ENCODE measurements at places on chromosomes 2 and 18. TPM values are rescaled to one million over a fixed set of nuclear protein-coding genes. Genes with fewer than 3 reads are reported as not detected.

The DNAH6 gene
- 9.3 TPM for total RNA-seq

The FLACC1 gene
- 2.3 TPM for total RNA-seq

The UGT1A6 gene
- 3.3 TPM for total RNA-seq

The AP1S3 gene
- 38.4 TPM for total RNA-seq

The CTNNA2 gene
- total RNA-seq: 0.13 TPM

The TBR1 gene
- not detected for total RNA-seq

The IL18R1 gene
- 3.9 TPM for total RNA-seq

DNA sequence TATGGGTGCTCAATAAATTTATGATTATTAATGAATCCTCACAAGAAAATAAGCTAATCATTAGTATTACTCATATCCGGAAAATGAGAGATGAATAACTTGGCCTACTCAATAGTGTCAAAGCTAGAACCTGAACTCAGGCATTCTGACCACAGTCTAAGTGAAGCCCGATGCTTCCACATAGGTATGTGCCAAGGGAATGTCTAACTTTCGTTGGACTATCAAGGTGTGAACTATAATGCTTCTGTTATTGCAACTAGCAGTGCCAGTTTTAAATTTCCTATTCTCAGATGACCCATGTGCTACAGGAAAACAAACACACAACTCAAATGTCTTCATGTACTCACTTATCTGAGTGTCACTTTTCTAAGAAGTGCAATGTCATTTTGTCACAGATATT is 1.8 kb downstream of the BARD1 start:
- peak overlapping the region; percentile 92 for H3K27ac ChIP-seq
- no peak for DNase-seq
- no peaks in the 10 kb centered on the region for H3K27me3 ChIP-seq
- H3K4me1 ChIP-seq: peaks cover 6% of the 10 kb centered on the region
- no peaks in the 10 kb centered on the region for H3K36me3 ChIP-seq

GRCh38 chr2:26580751-26581150 is 60.4 kb downstream of the CIB4 start:
- no peaks in the 10 kb centered on the region for H3K4me1 ChIP-seq
- H3K27me3 ChIP-seq: no peaks in the 10 kb centered on the region
- no peak overlapping the region for H3K4me3 ChIP-seq
- no peaks in the 10 kb centered on the region for H3K36me3 ChIP-seq

DNA sequence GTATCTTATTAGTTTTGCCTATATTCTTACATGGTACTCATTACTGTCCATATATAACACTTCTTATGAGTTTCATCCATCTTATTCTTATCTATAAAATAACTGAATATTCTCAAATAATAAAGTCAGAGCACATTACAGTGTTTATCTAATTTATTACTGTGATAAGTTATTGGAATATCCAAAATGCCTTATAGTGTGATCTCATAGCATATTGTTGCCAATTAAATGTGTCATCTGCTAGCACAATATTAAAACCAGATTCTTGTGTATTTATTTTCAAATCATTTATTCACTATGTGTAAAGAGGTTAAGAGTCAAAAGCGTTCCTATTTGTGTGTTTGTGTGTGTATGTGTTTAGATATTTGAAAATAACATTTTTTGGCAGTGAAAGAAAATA is 151.9 kb downstream of the WDR7 start:
- no peak overlapping the region for H3K27ac ChIP-seq
- H3K4me3 ChIP-seq: no peak overlapping the region
- DNase-seq: no peak
- H3K4me1 ChIP-seq: no peaks in the 10 kb centered on the region
- H3K36me3 ChIP-seq: no peaks in the 10 kb centered on the region

DNA sequence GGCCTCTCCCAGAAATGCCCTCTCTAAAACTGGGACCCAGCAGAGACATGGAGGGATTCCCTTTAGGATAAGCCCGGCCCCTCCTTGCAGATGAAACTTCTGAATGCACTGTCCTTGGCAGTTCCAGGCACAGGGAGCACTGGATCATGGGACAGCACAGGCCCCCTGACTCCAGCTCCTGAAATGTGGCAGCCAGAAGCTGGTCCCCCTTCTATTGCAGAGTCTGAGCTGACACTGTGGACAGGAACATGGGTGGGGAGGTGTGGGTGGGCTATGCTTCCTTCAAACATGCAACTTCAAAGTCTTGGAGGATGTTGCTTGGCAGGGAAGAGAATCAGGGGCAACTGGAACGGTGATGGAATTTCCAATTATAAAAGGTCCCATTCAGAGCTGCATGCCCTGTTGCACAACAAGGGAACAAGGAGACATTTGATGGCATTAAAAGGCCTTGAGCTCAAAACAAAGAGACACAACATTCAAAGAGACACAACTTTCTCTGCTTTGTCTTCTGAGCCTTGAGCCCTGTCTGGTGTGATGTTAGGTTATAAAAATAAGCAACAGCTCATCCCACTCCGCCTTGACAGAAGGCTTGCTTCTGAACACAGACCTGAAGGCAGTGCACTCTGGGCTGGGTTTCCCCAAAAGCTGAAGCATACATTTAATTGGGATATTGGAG is 239.0 kb downstream of the OSR1 start:
- no peak overlapping the region for H3K4me3 ChIP-seq
- H3K4me1 ChIP-seq: peaks cover 7% of the 10 kb centered on the region
- no peaks in the 10 kb centered on the region for H3K27me3 ChIP-seq
- no peaks in the 10 kb centered on the region for H3K36me3 ChIP-seq
- H3K27ac ChIP-seq: no peak overlapping the region

DNA sequence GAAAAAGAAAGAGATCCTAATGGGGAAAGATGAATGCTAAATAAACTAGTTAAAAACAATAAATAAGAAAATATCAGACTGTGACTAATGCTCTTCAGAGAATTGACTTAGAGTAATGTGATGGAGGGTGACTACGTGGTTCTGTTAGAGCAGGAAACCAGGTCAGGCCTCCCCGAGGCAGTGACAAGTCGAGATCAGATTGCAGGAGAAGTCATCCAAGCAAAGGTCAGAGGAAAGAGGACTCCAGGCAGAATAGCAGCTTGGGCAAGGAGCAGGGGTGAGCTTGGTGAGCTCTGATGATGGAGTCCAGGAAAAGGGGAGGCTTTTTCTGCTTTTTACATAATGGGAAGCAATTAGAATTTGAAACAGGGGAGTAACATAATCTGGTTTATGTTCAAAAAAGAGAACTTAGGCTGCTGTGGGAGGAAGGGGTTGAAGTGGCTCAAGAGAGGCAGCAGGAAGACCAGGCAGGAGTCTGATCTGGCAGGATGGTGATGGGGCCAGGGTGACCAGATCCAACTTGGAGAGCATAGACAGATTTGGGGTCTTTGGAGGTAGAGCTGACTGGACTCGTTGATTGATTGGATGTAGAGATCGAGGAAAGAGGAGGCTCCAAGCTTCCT is 27.3 kb upstream of the ITGB6 start:
- H3K4me1 ChIP-seq: peaks cover 21% of the 10 kb centered on the region
- no peaks in the 10 kb centered on the region for H3K36me3 ChIP-seq
- H3K27ac ChIP-seq: peak overlapping the region; percentile 41
- H3K27me3 ChIP-seq: no peaks in the 10 kb centered on the region
- H3K4me3 ChIP-seq: no peak overlapping the region

DNA sequence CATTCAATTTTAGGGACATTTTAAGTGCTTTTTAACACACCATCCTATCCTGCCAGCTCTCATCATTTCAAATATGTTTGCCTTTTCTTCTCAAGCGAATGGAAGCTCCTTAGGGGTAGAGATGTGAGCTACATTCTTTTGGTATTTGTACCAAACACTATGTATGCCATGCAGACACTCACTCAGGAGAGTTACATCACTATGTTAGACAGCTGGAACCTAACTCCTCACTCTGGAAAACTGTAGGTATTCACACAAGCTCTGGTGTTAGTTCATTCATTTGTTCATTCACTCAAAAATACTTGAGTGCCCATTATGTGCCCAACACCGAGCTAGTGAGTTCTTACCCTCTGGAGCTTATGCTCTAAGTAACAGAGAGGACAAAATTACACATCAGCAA is 26.4 kb upstream of the RNU4ATAC start:
- peaks cover 7% of the 10 kb centered on the region for H3K36me3 ChIP-seq
- H3K4me1 ChIP-seq: peaks cover 12% of the 10 kb centered on the region
- H3K4me3 ChIP-seq: no peak overlapping the region
- H3K27ac ChIP-seq: no peak overlapping the region
- no peak for DNase-seq

DNA sequence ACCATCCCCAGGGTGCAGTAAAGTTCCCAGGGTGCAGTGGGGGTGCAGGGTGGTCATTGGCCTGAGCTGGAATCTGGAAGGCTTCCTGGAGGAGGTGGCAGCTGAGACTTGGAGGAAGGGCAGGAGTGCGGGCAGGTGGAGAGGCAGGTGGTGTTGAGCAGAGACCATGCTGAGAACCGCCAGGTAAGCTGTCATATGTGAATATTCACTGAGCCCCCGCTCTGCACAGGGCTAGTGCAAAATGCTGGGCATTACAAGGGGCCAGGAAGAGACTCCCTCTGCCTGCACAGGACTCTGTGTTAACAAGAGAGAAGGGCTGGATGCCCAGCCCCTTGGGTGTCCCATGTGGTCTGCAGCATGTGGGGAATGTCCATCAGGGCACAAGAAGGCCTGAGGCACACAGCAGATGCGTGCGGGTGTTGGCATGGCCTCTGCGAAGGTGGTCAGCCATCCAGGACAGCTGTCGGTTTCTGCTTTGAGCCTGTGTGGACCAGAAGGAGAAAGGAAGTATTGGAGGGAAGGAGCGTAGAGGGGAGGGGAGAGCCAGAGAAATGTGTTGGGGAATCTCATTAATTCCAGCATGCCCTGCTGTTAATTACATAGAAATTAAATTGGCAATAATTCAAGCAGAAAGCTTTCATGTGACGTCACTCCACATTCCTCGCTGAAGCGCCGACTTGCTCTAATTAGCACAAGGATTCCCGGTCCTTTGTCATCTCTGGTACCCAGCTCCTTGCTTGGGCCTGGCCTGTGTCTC is 62.8 kb upstream of the OTOS start:
- H3K27ac ChIP-seq: no peak overlapping the region
- no peaks in the 10 kb centered on the region for H3K27me3 ChIP-seq
- H3K4me1 ChIP-seq: no peaks in the 10 kb centered on the region
- no peaks in the 10 kb centered on the region for H3K36me3 ChIP-seq
- H3K4me3 ChIP-seq: no peak overlapping the region

- no peak for DNase-seq
- H3K4me3 ChIP-seq: no peak overlapping the region
- H3K36me3 ChIP-seq: peaks cover 8% of the 10 kb centered on the region
- H3K4me1 ChIP-seq: no peaks in the 10 kb centered on the region
- no peak overlapping the region for H3K27ac ChIP-seq
Observed at GRCh38 chr2:156323754-156324153, 8.8 kb downstream of the NR4A2 start.

- H3K36me3 ChIP-seq: no peaks in the 10 kb centered on the region
- H3K4me1 ChIP-seq: peaks cover 6% of the 10 kb centered on the region
- no peak overlapping the region for H3K4me3 ChIP-seq
- no peak for DNase-seq
- H3K27me3 ChIP-seq: no peaks in the 10 kb centered on the region
Observed at GRCh38 chr2:67399831-67400489, 2.8 kb downstream of the ETAA1 start.

DNA sequence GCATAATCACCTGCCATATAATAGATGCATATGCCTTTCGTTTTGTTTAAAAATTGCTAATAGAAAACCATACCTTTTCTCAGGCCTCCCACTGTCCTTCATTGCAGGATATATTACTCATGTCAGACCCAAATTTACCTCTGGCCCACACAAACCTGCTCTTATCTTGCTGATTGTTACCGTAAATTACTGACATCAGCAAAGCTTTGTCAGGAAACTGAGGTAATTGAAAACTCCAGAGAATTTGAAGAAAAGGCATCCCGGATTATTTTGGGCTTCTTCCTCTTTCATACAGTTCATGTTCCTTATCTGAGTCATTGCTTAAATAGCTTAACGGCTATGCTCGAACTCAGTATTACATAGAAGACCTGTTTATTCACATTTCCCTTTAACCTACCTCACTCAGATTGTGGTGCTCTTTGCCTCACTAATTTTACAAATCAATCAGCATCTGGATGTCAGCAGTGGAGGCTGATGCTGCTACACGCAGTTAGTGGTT is 145.7 kb downstream of the ZEB2 start:
- peaks cover 6% of the 10 kb centered on the region for H3K4me1 ChIP-seq
- H3K27me3 ChIP-seq: no peaks in the 10 kb centered on the region
- H3K36me3 ChIP-seq: no peaks in the 10 kb centered on the region
- H3K4me3 ChIP-seq: no peak overlapping the region

DNA sequence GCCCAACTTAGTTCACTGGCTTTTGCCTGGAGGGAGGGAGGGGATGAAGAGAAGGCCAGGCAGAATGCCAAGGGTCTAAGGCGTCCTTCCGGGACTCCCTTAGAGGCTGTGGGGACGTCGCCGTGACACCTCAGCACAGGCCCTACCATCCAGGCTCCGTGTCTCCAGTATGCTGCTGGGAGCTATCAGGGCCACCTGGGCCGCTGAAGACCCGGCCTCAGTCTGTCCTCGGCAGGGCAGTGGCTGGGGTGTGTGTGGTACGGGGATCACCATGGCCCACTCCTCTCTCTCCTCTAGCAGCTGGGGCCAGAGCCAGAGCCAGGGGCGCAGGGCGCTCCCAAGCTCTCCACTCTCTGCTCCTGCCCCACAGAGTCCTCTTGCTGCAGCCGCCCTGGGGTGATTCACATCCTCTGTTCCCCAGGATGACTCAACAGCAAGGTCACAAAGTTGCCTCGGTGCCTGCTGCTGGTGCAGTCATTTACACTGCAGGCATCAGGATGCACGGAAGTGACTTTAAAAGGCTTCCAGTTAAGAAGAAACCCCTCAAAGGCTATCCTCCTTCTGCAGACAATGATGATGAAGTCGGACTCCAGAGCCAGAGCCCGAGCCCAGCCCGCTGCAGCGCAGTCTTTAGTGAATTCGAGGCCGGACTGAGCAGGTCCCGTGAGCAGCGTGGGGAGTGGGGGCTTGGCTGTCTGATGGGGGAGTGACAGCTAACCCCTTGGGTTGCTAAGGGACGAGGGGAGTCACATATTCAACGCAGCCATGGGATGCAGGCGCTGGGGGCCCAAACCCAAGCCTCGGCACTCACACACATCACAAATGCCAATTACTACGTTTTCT is 31.9 kb downstream of the SNORC start:
- no peaks in the 10 kb centered on the region for H3K36me3 ChIP-seq
- no peak for DNase-seq
- no peak overlapping the region for H3K4me3 ChIP-seq
- H3K4me1 ChIP-seq: no peaks in the 10 kb centered on the region
- H3K27me3 ChIP-seq: no peaks in the 10 kb centered on the region
- no peak overlapping the region for H3K27ac ChIP-seq

GRCh38 chr18:36718705-36719328 is 110.0 kb downstream of the TPGS2 start:
- H3K27ac ChIP-seq: no peak overlapping the region
- no peaks in the 10 kb centered on the region for H3K36me3 ChIP-seq
- H3K27me3 ChIP-seq: no peaks in the 10 kb centered on the region
- no peak overlapping the region for H3K4me3 ChIP-seq
- H3K4me1 ChIP-seq: no peaks in the 10 kb centered on the region
- DNase-seq: no peak

Data from thyroid gland (tissue), 4 donors.